ENCODE measurements at places on chromosomes 4 and X.

DNA sequence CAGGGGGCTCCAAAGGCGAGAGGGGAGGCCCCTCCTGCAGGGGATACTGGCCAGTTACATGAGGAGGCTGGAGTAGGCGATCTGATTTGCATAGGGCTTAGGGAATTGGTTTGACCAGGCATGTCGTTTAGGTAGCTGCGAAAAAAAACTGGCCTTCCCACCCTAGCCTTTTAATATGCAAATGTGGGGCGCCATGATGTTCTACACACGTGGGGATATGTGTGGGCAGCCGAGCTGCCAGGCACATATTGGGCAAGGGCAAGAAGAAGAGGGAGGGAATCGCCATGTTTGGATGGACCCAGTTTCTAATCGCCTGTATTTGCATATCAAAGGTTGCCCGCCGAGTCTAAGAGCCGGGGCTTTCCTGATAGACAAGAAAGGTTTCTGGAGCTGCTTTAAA is 121.3 kb downstream of the PRKX start:
- DNase-seq: no peak

- no peak for DNase-seq
Observed at GRCh38 chrX:153063315-153063714, 7.0 kb downstream of the PNMA3 start.

GRCh38 chrX:40853816-40854123 is 118.4 kb upstream of the MED14 start:
- DNase-seq: no peak

DNA sequence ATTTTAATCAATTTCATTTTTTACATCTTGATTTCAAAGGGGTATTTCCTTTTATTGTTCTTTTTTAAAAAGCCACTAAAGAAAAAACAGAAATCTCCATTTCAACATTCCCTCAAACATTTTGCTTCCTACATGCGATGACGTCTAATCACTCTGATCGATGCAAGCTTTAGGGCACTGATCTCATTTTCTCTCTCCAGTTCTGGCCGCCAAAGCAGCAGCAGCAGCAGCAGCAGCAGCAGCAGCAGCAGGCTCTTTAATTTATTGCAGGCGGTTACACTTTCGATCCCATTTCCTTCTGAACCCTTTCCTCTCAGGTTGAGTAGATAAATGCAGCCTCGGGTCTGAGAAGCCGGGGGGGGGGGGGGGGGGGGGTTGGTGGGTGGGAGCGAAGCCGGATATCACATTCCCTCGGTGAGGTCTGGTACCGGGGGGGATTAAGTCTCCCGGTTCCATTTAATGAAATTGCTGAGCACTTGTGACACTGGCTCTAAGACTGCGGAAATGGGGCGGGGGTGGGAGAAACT is 3.4 kb upstream of the PCDH7 start:
- no peak for DNase-seq

DNA sequence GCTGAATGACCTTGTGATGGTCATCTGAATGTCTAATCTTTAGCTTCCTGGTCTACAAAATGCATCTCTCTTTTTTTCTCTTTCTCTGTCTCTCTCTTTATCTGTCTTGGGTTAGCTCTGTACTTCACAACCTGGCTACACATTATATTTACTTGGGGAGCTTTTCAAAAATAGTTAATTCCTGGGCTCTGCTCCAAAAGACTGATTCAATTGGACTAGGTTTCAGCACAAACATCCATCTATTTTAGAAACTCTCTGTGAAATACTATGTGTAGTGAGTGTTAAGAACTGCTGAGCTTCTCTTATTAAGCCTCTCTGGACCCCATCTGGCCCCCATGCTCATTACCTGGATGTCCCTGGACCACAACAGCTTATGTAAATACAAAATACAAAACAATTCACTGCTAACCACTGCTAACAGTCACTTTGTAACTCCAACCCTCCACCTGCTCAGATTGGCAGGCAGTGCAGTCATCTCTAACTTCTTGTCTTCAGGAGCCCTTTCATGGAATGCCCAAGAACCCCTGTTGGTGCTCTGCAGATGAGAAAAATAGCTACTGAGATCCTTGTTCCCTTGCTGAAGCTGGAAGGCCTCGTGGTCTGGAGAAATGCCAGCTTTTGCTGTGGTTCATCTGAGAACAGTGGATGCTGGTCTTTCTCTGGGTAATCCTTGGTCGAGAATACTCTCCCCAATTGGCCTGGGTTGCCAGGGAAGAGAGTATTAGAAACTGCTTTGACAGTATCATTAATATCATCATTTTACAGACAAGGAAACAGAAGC is 14.8 kb upstream of the BOD1L1 start:
- DNase-seq: no peak

DNA sequence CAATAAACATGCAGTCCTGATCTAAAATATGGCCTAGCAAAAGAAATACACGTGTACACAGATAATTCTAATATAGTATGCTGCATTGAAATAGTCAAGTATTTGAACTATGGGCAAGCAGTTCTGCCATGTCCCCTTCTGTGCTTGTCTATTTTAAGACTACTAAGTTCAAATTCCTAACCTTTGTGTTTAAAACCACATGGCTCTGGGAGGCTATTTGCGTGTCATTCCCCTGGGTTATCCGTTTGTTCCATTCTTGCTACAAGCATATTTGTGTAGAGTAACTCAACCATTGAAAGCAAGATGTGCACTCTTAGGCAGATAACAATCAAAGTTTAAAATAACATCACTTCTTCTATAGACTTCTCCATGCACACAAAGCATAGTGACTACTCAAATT is 25.4 kb upstream of the TBC1D1 start:
- DNase-seq: no peak

GRCh38 chr4:26529479-26529878 is 39.2 kb upstream of the CCKAR start:
- DNase-seq: no peak

- DNase-seq: peak; percentile 24
Observed at GRCh38 chr4:29459926-29460325, 1260.2 kb upstream of the PCDH7 start.

DNA sequence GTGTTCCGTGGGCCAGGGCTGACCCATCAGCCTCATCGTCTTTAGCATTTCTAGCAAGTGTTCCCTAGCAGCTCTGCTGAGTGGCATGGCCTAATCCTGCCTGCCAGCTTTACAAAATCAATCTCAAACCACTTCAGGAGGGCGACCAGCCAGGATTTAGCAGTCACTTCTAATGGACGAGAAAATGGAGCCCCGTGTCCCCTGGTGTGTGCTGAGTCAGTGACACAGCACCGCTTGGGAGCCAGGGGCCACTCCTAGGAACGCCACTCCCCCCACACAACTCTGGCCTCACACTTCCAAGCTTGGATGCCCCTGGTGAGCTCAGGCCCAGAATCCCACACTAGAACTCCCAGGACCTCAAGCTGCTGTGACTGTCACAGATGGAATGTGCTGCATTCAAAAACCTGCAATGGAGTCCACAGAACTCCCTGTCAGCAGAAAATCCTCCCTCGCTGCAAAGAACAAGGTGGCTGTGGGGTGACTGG is 311.2 kb upstream of the GATB start:
- DNase-seq: no peak

DNA sequence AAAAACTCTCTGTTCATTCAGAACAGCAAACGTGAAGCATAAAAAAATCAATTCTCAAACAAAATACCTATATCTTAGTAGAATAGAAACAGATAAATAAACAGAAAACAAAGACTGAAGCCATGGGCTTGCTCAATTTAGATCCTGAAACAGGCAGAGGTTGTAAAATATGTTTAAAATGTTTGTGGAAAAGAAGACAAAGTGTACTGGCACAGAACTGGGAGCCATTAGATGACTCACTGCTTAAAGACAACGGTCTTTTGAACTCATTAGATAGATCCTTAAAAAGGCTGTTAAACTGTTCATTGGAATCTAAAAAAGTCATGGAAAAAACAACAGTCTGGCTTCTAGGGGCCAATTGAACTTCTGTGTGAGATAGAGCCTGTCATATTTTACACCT is 247.0 kb upstream of the NDST4 start:
- peak; percentile 41 for DNase-seq

All from A172 (cell line).